Activated T-helper 1 cell treated with anti-CD3 and anti-CD28 coated beads, Interleukin-2, amount 50 U/mL, for 16 hours (primary cell): ENCODE measurements at places on chromosomes 1 and 21.

- no peak for DNase-seq
Measured at GRCh38 chr1:5267603-5268235, 613.3 kb downstream of the AJAP1 start.

DNA sequence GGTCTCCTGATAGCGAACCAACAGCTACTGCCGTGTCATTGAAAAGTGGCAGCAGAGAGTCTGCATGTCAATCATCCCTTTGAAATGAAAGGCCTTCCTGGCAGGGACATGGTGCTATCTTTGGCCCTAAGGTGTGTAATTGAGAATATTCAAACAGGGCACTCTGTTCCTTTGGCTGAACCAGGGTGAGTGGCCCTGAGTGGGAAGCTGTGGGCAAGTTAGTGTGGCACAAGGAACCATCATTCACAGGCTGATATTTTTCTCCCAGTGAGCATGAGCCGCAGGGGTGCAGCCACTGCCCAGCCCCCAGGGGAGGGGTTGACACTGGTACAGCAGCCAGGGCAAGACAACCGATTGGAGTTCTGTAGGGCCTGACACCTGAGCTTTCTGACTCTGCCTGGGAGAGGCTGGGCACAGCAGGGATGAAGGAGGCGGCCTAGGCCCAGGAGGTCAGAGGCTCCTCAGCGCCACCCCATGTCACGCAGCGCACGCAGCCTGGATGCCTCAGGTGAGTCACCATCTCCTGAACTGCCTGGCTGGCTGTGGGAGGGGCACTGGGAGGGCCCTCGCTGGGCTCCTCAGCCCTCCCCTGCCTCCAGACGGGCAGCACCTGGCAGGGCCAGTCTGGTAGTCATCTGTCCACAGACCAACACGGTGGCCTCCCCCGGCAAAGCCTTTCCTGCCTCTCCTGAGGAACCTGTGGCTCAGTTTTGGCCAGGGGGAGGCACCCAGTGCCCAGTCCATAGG is 13.2 kb downstream of the QSOX1 start:
- no peak for DNase-seq

DNA sequence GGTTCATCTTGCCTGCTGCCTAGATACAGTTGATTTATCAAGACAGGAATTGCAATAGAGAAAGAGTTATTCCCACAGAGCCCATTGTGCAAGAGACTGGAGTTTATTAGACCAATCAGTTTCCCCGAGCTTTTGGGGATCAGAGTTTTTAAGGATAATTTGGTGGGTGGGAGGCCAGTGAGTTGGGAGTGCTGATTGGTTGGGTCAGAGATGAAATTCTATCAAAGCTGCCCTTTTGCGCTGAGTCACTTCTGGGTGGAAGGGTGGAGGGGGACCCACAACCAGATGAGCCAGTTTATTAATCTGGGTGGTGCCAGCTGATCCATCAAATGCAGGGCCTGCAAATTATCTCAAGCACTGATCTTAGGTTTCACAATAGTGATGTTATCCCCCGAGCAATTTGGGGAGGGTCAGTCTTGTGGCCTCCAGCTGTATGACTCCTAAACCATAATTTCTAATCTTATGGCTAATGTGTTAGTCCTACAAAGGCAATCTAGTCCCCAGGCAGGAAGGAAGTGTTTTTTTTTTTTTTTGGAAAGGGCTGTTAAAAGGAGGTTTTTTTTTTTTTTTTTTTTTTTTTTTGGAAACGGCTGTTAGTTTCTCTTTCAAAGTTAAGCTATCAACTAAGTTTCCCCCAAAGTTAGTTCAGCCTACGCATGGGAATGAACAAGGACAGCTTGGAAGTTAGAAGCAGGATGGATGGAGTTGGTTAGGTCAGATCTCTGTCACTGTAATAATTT is 7.4 kb downstream of the SLC16A4 start:
- DNase-seq: no peak

GRCh38 chr1:179025975-179026812 is 500 bp downstream of the FAM20B start:
- peak; percentile 67 for DNase-seq

- DNase-seq: no peak
Measured at GRCh38 chr21:24118738-24119459, 1488.4 kb downstream of the MRPL39 start.

DNA sequence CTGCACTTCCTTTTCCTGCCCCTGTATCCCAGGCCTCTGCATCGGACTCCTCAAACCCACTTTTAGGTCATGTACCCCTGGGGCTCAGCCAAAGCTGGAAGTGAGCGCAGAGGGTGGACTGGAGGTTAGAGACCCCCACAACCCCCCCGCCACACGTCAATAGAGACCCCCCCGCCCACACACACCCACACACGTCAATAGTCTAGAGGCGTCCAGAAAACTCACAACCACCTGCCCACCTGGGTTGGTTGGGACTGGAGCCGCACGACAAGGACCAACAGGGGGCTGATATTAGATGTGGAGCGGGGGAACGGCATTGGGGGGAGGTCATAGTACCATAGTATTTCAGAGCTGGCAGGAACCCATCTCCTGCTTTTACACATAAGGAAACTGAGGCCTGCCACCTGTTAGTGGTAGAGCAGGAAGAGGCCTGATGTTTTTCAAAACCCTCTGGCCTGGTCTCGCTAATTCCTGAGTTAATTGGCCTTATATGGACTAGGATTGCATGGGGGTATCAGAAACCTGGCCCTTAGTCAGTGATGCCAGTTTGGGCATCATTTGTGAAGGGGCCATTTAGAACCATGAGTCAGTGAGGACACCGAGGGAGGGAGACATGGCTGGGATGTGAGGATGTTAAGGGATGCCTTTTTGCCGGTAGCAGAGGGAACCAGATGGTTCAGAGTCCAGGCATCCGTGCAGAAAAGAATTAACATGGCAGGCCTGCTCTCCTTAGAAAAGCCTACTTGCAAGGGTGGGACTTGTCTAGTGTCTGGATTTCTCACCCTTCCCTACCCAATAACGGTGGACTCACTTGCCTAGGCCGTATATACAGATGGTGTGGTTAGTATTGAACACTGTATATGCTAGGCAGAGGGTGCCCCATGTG is 1.1 kb downstream of the NENF start:
- no peak for DNase-seq

GRCh38 chr1:10217748-10218441 is 7.5 kb downstream of the KIF1B start:
- DNase-seq: no peak

DNA sequence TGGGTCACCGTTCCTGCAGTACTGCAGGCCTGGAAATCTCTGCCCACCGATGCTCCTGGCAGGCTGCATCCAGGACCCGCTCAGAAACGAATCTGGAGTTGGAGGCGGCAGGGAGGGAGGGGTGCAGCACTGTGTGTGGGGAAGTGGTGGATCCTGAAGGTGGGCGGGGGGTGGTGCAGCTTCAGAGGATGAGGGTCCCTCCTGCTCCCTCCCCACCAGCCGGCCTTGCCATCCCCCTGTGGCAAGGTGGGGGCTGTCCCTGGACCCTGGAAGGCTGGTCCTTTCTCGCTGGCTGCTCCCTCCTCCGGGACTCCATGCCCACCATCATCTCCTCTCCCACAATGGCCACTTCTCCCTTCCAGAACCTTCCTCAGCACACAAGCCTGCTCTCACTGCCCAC is 60.4 kb downstream of the B3GALT5 start:
- no peak for DNase-seq
